ENCODE measurements at places on chromosomes 1 and 21. TPM values are rescaled to one million over a fixed set of nuclear protein-coding genes. Genes with fewer than 3 reads are reported as not detected.

The GPR25 gene
- total RNA-seq = 1.0 TPM

The KIF17 gene
- total RNA-seq = 9.6 TPM

DNA sequence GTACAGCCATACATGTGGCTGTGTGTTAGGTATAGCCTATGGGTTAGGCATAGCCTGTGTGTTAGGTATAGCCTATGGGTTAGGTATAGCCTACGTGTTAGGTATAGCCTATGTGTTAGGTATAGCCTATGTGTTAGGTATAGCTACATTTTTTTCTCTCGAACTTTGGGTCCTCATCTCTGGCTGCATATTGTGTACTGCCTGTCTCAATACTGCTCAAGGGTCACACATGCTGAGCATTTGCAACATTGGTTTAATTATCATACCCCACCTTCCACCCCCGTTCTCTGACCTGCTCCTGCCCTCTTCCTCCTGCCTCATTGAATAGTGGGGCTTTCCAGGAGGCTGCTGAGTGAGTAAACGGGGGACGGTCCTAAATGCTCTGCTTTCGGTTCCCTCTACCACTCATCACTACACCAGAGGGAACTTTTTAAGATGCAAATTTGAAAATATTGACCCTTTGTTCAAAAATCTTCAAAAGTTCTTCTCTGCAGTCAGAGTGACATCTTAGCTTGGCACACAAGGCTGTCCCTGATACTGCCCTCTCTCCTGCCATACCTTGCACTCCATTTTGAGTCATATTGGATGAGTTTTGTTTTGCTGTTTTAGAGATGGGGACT, 17.8 kb downstream of the OR2B11 start:
- DNase-seq = no peak

DNA sequence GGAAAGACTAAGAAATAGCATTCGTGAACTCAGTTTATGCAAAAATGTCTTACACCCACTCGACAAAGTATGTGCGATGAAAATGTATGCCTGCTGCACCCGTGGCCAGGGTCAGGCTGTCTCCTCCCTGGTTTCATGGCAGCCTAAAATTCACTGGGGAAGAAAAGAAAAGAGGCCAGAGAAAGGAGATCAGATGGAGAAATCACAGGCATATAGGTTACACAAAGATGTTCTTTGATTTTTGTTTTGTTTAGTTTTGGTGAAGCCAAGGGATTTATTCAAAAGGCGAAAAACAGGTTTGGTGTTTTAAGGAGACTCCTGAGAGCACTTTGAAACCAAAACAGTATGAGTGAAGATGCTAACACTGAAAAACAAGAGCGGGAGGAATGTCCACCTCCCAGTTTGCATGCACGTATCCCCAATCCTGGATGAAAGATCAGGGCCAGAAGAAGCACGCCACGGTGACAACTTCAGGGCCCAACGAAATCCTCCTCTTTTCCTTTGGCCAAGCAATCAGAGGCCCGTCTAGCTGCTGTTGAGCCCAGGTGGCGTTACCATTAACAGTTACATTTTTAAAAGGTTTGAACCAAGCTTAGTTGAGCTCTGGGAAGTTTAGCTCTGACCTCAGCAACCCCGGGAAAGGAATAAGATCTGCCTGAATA, 992 bp upstream of the SSX2IP start:
- DNase-seq = no peak
